ENCODE measurements at places on chromosomes 6 and 20.

- DNase-seq: no peak
These were observed 261.4 kb upstream of the CDH4 start for GRCh38 chr20:60990643-60991042.

DNA sequence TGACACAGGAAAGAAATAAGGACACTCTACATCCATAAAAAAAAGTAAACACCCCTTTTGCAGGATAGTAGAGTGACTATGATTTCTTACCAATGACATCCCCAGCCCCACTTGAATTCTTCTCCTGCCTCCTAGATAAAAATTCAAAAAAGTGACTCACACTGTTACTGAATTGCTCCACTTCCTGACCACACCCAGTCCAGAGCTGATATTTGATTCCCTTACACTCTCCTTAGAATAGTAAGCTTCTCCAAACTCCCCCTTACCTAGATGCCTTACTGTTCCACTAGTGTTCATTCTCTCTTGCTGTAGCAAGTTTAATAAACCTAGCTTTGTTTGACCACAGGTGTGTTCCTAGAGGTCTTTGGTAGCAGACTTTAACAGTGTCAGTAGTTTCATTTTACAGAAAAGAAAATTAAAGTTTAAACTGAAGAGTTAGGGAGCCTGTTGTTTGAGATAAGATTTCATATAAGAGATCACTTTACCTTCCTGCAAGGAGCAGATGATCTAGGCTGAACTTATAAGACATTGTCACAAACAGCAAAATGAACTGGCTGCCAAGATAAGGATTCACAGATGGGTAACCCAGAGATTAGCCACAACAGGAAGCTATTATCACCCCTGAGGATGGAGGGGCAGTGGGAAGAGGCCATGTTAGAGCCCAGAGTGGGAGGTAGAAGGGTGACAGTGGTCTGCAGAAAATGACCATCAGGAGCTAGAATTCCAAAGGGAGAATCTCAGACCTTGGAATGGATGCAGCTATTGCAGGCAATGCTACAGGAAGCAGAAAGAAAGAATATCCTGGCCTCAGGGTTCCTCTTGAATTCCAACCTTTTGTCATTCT is 28.4 kb upstream of the BTN3A2 start:
- DNase-seq: no peak

GRCh38 chr6:5663739-5664138 is 343.0 kb downstream of the NRN1 start:
- DNase-seq: no peak

GRCh38 chr6:61887423-61887822 is 398.6 kb downstream of the KHDRBS2 start:
- no peak for DNase-seq

DNA sequence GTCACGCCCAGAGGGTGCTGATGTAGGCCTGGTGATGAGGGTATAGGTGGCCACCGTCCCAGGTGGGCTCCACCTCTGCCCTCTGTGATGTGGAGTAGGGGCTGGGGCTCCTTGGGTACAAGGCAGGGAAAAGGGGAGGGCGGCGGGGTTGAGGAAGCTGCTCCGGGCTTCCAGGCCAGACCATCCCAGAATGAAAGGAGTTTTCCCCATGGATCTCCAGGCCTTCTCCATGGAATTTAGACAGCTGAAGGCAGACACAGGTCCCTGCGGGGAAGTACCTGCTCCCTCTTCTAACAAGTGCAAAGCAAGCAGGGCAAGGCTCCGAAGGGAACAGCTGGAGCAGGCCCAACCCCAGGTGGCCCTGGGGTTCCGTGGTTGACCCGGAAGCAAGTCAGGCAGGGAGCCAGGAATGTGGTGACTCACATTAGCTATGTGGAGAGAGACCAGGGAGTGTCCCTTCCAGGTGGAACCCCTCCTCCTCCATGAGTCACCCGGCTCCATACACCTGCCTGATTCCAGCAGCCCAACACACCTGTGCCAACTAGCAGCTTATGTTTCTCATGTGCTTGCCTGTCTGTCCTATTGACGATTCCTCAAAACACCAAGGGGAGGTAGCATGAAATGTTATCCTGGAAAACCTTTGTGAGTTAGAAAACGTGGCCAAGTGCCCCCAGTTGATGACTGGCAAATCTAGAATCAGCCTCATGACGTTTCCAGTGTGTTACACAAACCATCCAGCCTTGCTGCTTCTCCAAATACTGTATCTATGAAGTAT is 59.7 kb upstream of the SNX9 start:
- no peak for DNase-seq

- DNase-seq: no peak
These were observed 17.9 kb upstream of the FKBP1C start for GRCh38 chr6:63193324-63193723.

DNA sequence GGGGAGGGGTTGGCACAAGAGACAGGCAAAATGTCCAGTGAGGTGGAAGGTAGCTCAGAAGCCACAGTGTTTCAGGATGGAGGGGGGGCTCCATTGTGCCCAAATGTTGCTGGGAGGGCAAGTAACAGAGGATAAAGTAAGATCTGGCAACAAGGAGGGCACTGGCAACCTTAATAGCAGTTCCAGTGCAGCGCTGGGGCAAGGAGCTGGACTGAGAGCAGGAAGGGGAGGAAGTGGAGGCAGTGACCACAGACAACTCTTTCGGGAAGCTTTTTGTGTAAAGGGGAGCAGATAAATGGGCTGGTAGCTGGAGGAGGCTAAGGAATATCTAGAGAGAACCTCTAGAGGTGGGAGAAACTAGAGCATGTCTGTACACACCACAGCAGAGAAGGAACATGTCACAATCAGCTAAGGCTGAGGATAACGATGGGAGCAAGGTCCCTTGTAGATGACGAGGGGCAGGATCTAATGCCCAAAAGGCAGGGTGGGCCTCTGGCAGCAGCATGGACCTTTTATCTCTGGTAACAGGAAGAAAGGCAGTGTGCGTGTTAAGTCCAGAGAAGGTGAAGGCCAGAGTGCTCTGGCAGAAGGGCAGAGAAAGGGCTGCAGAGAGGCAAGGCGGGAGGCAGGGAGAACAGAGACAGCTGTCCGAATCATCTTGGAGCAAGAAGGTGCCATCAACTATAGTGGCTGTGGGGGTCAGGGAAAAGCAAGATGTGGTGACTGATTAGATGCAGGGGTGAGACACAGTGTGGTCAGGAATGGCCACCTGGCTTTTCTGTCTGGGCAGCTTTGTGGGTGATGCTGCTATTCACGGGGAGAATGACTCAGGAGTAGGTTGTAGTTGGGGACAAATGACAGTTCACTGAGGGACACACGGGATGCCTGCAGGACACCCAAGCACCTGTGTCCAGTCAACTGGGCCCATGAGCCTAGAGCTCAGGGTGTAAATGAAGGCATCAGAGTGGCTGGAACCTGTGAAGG is 17.4 kb downstream of the TMEM242 start:
- DNase-seq: no peak

DNA sequence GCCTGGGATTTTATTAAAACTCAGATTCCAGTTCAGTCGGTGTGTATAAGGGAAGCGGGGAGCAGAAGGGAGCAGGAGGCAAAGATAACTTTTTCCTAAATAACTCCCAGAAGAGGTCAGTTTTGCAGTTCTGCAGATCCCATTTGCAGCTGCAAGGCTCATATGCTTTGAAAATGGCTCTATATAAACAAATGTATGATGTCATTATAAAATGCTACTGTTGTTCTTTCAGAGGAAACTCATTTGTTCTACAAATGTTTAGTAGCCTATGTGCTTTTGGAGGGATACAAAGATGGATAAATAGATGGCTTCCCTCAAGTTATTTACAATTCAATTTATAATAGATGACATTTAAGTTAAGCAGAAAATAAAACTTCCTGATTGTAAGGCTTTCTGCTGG is 29.2 kb upstream of the DSP start:
- DNase-seq: no peak

GRCh38 chr20:45994761-45995493 is 13.8 kb upstream of the MMP9 start:
- DNase-seq: no peak

- DNase-seq: no peak
These were observed 92.8 kb downstream of the ATRN start for GRCh38 chr20:3563548-3564177.

- no peak for DNase-seq
These were observed 99.0 kb upstream of the LGSN start for GRCh38 chr6:63418741-63419140.

Data from stimulated activated CD8-positive, alpha-beta memory T cell treated with anti-CD3 and anti-CD28 coated beads, Interleukin-4, amount 100 ng/mL, for 4 hours (primary cell).